ENCODE measurements at places on chromosomes 7 and 10. TPM values are rescaled to one million over a fixed set of nuclear protein-coding genes. Genes with fewer than 3 reads are reported as not detected.

EBLN1 gene
- not detected for total RNA-seq

MMP21 gene
- total RNA-seq = 1.1 TPM

CRPPA gene
- total RNA-seq = 1.8 TPM

GTPBP4 gene
- 19.5 TPM for total RNA-seq

TMEM139 gene
- not detected for total RNA-seq

VAX1 gene
- total RNA-seq = not detected

TAS2R3 gene
- total RNA-seq = 0.33 TPM

EGFR gene
- total RNA-seq = 0.43 TPM

TMEM229A gene
- total RNA-seq = not detected

DKK1 gene
- 9.6 TPM for total RNA-seq

ITPRID1 gene
- not detected for total RNA-seq

OR6V1 gene
- not detected for total RNA-seq

DPYSL4 gene
- 0.76 TPM for total RNA-seq

NPFFR1 gene
- not detected for total RNA-seq

GIMAP6 gene
- 248 TPM for total RNA-seq

TWIST1 gene
- total RNA-seq = 0.87 TPM

GPER1 gene
- total RNA-seq = 0.86 TPM

HOXA1 gene
- total RNA-seq = 0.43 TPM

LIPF gene
- total RNA-seq = not detected

GFRA1 gene
- total RNA-seq = 5.1 TPM

TSPAN33 gene
- 0.11 TPM for total RNA-seq

PVRIG gene
- total RNA-seq = not detected

LRRD1 gene
- total RNA-seq = not detected

SDHAF3 gene
- 3.1 TPM for total RNA-seq

ASB15 gene
- total RNA-seq = under 0.01 TPM

MMD2 gene
- not detected for total RNA-seq

FANK1 gene
- 1.1 TPM for total RNA-seq

C10orf71 gene
- not detected for total RNA-seq

EPHB6 gene
- under 0.01 TPM for total RNA-seq

LRRC61 gene
- 4.8 TPM for total RNA-seq

LBX1 gene
- not detected for total RNA-seq

GPRIN2 gene
- not detected for total RNA-seq

TMEM270 gene
- not detected for total RNA-seq

WIPF3 gene
- total RNA-seq = not detected

OGDHL gene
- total RNA-seq = 0.22 TPM

SPDYE1 gene
- not detected for total RNA-seq

TMEM213 gene
- total RNA-seq = not detected

SNX10 gene
- total RNA-seq = 1.2 TPM

PTPRN2 gene
- total RNA-seq = 2.7 TPM

NXPH1 gene
- total RNA-seq = not detected

STEAP1B gene
- 2.9 TPM for total RNA-seq

CALY gene
- not detected for total RNA-seq

Measured in dermis lymphatic vessel endothelial cell (primary cell).